Activated CD4-positive, alpha-beta memory T cell treated with anti-CD3 and anti-CD28 coated beads, Interleukin-2, amount 10 ng/mL, durations not matched to agents 7 days and 5 days (primary cell): ENCODE measurements at places on chromosomes 1 and 21. TPM values are rescaled to one million over a fixed set of nuclear protein-coding genes. Genes with fewer than 3 reads are reported as not detected.

PPFIA4 gene
- 29.3 TPM for total RNA-seq

ZNF670 gene
- total RNA-seq = 1.4 TPM

ITGB2 gene
- total RNA-seq = 642 TPM

RXFP4 gene
- not detected for total RNA-seq
